Hematopoietic multipotent progenitor cell treated with erythropoietin and hydrocortisone succinate and interleukin-3 and kit ligand, for 8 days (in vitro differentiated cells): ENCODE measurements at places on chromosomes 4 and X.

DNA sequence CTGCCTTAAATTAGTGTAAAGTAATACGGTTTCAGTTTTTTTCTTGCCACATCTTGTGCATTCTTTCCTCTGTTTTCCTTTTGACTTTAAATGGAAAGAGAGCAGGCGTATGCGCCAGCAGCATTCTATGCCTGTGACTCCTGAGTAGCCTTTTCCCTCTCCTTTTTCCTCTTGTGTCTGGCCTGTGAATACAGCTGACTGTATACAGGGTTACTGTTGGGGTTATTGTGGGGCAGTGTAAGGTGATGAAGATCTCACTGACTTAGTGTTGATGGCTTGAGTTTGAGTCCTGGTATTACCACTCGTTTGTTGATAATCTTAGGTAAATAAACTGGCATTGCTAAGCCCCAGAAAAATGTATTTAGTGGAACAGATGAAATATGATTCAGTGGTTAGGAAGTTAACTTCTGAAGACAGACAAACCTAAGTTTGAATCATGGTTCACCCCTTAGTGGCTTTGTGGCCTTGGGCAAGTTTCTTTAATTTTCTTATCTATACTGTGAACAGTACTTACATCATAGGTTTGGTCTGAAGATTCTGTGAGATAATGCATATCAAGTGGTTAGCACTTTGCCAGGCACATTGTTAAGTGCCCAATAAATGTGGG is 105.1 kb downstream of the FNIP2 start:
- DNase-seq = peak; percentile 76

DNA sequence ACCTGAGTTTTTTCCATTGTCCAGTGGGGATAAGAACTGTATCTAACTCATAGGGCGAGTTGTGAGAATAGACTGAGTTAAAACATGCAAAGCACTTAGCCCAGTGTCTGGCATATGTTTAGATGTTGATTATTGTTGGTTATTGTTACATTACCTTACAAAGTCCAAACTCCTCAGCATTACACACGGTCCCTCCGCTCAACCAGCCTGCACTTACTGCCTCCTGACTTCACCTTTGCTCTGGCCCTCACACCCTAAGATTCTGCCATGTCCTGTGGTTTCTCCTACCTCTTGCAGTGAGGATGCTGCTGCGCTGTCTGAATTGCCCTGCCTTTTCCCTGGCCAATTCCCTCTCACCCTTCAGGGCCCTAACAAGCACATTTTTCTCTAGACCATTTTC is 302.2 kb upstream of the GALNT7 start:
- DNase-seq = no peak

DNA sequence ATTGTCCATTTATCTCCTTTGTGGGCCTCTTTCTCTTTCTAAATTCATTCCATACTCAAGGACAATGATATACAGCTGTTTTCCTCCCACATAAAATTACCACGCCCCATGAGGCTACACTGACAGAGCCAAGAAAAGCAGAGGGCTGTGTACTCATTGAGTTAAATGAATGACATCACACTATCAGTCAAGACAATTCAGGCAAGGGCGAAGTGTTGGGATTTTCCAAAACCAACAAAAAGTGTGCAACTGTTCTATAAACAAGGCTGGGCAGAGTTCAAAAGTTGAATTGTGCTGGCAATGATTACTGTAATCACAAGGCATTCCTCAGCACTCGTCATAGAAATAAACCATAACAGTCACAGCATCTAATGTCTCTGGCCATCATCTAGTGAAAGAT is 799.6 kb upstream of the DIAPH2 start:
- DNase-seq = no peak

DNA sequence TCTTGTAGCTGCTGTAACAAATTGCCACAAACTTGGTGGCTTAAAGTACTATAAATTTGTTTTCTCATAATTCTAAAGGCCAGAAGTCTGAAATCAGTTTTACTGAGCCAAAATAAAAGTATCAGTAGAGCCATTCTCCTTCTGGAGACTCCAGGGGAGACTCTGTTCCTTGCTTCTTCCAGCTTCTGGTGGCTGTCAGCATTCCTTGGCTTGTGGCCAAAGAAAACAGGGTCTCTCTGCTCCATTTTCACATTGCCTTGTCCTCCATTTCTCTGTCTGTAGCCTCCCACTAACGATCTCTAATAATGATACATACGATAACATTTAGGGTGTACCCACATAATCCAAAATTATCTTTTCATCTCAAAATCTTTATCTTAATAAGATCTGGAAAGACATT is 200.4 kb downstream of the MAB21L2 start:
- no peak for DNase-seq

- DNase-seq = no peak
Measured at GRCh38 chrX:6980981-6981380, 166.5 kb upstream of the STS start.

GRCh38 chr4:111989817-111990216 is 155.4 kb upstream of the FAM241A start:
- DNase-seq = no peak

DNA sequence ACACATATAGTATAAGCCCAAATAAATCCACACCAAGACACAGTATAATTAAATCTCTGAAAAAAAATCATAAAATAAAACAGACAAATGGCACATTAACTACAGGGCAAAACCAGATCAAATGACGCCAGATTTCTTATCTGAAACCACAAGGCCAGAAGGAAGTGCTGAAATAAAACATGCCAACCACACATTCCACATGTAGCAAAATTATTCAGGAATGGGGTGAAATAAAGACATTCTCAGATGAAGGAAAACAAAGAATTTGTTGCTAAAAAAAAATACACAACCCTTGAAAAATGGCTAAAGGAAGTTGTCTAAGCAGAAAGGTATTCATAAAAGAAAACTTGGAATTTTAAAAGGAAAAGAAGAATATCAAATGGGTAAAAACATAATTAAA is 4.5 kb upstream of the DCAF12L1 start:
- no peak for DNase-seq

- peak; percentile 42 for DNase-seq
Measured at GRCh38 chr4:105147553-105148161, 981 bp downstream of the TET2 start.

GRCh38 chr4:143420227-143420626 is 83.6 kb downstream of the GAB1 start:
- DNase-seq = no peak

- DNase-seq = no peak
Measured at GRCh38 chrX:40085102-40085551, 12.6 kb downstream of the BCOR start.

DNA sequence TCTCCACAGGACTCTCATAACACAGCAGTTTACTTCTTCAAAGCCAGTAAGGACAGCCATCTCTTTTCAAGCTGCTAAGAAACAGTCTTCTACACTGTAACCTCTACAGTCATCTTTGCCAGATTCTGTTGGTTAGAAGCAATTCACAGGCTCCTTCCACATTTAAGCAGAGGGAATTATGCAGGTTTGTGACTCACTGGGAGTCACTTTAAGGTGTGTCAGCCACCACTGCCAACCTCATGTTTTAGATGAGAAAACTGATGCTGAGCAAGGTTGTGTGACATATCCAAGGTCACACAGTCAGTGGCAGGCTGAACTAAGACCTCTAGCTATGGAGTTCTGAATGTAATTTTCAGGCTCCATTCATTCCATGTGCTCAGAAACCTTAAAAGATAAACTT is 143.5 kb downstream of the QDPR start:
- DNase-seq = no peak

GRCh38 chr4:1318488-1319213 is 28.4 kb upstream of the UVSSA start:
- no peak for DNase-seq

DNA sequence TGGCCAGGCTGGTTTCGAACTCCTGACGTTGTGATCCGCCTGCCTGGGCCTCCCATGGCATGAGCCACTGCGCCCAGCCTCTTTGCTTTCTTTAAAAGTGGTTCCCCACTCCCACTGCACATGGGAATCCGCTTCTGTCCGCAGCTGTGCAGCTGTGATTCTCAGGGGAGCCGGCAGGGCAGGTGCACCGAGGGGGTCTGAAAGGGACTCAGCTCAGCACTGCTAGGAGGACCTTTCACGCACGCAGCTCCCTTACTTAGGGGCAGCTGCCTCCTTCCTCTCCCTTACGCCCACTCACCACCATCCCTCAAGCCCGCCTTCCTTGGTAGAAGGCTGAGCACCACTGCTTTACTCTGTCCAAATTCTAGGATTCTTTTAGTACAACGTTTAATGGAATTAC is 40.4 kb upstream of the CYP4V2 start:
- DNase-seq = no peak

DNA sequence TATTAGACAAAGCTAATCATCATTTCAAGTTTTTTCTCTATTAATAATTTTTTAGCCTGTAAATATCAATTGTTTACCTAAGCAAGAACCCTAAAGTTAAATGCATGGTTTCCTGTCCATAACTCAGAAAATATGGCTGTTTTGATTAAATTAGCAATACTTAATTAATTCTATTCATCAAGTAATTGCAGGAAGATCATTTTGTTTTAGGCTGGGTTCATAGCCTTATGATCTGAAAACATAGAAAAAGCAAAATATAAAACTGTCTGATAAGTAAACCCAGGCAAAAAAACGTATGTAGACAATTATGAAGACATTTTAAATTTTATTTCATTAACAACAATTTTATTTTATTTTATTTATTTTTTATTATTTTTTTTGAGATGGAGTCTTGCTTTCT is 219.1 kb downstream of the EVC2 start:
- no peak for DNase-seq

- DNase-seq = no peak
Measured at GRCh38 chrX:112056476-112056875, 26.1 kb downstream of the TRPC5 start.

- no peak for DNase-seq
Measured at GRCh38 chr4:144589512-144589911, 56.4 kb upstream of the HHIP start.

DNA sequence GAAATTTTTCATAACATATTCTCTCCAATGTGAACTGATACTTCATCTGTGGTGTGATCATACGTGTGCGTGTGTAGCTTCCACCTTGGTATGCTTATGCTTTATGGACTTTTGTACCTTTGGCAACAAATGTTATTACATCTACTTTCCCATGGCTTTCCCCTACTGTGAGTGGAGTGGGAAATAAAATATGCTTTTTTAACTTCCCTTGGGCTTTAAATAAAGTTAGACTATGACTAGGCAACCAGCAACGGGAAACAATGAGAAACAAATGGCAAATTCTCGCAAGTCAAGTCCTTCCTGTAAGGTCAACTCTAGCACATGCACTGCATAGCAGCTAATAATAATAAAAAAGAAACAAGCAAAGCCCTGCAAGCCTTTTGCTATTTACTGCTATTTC is 205.0 kb upstream of the PDE5A start:
- no peak for DNase-seq

DNA sequence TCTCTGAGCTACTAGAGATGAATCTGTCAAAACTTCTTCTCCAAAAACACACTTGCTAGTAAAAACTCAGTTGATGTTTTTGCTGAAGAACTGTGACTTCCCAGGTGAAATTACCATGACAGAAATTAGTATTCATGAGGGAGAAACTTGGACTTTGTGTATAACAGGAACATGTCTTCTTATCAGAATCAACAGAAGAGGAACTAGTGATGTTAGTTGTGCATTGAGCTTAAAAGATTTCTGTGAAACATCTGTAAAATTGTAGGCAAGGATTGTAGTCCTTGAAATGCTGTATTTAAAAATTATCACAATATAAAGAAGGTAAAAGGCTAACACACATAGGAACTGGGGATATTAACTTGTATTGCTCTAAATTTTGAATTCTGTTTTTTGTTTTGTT is 11.3 kb downstream of the FAM241A start:
- DNase-seq = no peak

- DNase-seq = no peak
Measured at GRCh38 chrX:49249071-49249470, 13.8 kb downstream of the CCDC22 start.

DNA sequence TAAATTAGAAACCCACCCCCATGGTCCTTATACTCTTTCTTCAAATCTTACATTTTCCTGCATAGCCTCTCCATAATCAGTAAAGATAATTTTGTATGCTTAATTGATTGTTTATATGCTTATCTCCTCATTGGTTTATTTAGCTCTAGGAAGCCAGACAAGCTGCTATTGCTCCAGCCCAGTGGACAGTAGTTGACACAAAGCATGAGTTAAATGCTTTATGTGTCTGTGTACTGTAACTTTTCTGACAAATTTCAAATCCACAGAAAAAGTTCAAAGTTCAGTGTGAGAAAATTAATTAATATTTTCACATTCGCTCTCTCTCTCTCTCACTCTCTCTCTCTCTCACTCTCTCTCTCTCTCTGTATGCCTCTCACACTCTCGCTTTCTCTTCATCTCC is 181.7 kb downstream of the GABRB1 start:
- DNase-seq = no peak

DNA sequence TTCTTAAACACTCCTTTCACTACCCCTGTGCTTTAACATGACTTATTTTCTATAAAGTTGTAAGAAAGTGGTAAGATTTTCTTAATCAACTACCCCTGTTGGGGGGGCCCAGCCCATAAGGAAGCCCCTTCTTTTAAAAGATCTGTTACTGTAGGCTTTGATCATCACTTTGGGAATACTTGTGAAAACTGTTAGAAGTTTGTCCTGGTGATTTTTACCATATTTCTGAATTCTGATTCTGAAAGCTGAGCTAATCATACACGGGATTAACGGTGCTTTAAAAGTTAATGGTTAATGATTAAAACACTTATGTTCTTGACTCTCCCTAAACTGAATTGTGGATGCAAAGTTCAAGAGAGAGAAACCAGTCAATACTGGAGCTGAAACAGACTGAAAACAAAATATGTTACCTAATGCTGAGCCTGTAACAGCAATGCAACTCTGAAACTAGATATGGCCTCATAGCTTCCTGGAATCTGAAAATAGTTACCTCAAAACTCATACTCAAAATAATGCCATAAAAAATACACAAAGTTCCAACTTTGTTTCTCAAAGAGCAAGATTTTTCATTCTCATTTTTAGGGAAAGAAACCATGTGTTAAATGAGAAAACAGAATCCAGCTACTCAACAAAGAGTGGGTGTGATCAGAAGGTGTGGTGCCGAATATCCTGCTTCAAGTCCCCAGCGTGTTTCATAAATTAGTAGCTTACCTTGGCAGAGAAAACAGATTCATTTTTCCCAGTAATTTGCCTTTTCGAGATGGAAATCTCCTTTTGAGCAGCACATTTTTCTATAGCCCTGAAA is 31.6 kb downstream of the ADH7 start:
- DNase-seq = no peak

DNA sequence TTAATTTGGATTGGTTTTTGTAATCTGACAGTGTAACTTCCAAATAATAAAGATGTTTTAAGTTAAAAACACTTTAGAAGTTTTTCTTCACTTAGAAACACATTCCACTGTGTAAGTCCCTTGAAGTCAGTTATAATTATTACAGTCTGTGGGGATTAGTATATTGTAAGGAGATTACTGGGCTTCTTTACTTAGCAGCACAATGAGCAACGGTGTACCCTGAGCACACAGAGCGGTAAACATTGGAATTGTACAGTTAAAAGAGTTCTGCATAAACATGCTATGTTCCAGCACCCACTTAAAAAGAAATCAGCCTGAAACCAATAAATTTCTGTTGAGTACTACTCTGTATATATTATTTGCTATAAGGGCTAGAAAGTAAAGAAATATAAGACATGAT is 44.3 kb downstream of the CCSER1 start:
- no peak for DNase-seq
